ENCODE measurements at places on chromosomes 16 and 17.

- DNase-seq = no peak
Observed at GRCh38 chr16:48184681-48185080, 28.9 kb upstream of the ABCC12 start.

DNA sequence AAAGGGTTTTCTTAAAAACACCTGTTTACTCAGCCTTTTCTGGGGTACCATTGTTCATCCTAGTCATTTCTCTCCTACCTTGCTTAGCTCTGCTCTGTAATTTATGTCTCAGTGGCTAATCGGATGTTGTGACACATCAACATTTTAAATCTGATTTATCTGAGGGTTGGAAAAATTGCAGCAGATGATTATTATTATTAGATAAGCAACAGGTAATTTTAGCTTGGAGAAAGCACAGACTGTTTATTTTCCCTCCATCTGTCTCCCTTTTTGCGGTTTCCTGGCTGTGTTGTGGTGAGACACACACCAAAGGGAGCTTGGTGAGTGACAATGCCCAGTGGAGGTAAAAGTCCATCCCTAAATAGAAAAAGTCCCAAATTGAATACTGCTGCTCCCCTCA is 389.9 kb downstream of the UTP18 start:
- no peak for DNase-seq

DNA sequence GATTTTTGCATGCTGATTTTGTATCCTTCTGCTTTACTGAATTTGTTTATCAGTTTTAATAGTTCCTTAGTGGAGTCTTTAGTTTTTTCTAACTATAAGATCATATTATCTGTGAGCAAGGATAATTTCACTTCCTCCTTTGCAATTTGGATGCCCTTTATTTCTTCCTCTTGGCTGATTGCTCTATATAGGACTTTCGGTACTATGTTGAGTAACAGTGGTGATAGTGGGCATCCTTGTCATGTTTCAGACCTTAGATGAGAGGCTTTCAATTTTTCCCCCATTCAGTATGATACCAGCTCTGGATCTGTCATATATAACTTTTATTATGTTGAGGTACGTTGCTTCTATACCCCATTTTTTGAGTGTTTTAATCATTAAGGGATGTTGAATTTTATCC is 224.5 kb upstream of the CNTNAP4 start:
- DNase-seq = no peak

GRCh38 chr17:57889892-57890856 is 40.3 kb upstream of the MRPS23 start:
- no peak for DNase-seq

- DNase-seq = no peak
Observed at GRCh38 chr17:6496640-6497441, 52.6 kb downstream of the PIMREG start.

DNA sequence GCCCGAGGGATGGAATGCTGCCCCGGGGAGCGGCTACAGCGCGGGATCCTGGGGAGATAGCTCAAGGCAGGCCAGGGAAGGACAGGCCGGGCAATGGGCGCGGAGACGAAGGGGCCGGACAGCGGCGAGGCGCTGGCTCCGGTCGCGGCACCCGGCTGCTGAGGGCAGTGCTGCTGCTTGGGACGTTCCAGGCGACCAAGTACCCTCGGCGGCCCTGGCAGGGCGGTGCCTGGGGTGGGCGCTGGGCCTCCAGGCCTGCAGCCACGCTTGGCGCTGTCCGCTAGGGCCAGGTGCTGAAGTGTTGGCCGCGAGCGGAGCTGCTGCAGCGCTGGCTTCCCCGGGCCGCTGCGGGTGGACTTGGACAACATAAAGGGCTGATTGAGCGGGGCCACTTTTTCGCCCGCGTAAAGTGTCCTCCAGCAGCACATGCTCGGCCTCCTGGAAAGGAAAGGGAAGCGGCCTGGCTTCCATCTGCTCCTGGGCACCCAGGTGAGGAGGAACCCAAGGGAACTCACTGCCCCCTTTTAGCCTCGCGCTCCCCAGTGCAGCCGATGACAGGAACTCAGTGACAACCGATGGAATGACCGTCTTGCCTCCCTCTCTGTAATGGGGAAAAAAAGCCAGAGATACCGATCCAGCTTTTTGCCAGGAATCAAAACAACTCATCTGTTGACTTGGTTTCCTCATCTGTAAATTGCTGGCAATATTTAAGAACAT is 23.7 kb downstream of the CLEC3A start:
- DNase-seq = no peak

GRCh38 chr17:48554412-48555257 is 9.7 kb upstream of the HOXB2 start:
- DNase-seq = no peak

Data from HS-5 (cell line).